ENCODE measurements at places on chromosomes 5 and 9. TPM values are rescaled to one million over a fixed set of nuclear protein-coding genes. Genes with fewer than 3 reads are reported as not detected.

Gene EGFLAM
- not detected for total RNA-seq

- no peaks in the 10 kb centered on the region for H3K36me3 ChIP-seq
- peaks cover 16% of the 10 kb centered on the region for H3K27me3 ChIP-seq
- H3K27ac ChIP-seq, result no peak overlapping the region
- no peak overlapping the region for H3K4me3 ChIP-seq
- DNase-seq, result no peak
Observed at GRCh38 chr9:126230692-126231091, 95.9 kb upstream of the MVB12B start.

Gene CD72
- 8.0 TPM for total RNA-seq

DNA sequence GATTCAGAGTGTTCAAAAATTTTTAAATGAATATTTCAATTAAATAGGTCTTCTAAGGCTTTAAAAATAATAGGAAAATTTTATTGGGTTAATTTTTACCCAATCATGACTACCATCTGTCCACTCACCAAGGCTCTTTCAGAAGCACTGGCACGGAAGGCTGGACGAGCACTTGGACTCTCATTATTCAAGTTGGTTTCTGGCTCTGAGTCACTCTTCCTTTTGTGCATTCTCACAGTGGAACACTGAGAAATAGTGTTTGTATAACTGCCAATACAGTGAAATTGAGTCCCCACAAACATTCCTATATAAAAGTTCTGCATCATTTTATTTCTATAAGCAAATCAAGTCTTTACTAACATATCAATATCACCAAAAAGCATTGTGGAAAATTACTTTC is 1149.0 kb downstream of the EFNA5 start:
- no peaks in the 10 kb centered on the region for H3K27me3 ChIP-seq
- no peak overlapping the region for H3K4me3 ChIP-seq
- no peaks in the 10 kb centered on the region for H3K36me3 ChIP-seq
- H3K4me1 ChIP-seq, result no peaks in the 10 kb centered on the region
- no peak for DNase-seq

- H3K27me3 ChIP-seq, result no peaks in the 10 kb centered on the region
- DNase-seq, result no peak
- peaks cover under 1% of the 10 kb centered on the region for H3K36me3 ChIP-seq
- no peak overlapping the region for H3K4me3 ChIP-seq
Observed at GRCh38 chr5:76735762-76736545, 20.0 kb downstream of the F2R start.

DNA sequence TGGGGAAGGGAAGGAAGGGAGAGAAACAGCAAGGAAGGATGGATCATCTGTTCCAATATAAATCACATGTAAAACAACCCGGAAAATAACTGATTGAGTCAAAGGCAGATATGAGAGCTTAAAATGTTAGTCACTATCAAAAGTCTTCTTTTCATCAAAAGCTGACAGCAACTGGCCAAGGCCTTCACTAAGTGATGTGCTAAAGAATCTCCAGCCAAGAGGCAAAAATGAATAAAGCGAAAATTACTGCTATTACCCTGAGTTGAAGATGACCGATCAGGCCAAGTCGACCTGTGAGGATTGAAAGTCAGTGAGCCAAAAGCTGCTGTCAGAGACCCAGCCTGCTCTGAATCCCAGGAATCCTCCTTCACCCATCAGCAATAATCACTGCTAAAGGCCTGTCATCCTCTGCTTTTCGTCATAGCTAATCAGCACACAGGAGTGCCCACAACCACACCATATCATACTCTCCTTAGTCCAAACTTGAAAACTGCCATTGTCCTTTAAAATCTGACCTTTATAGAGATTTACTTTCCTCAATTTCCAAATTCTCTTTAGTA is 736.9 kb downstream of the TLE1 start:
- DNase-seq, result no peak
- no peaks in the 10 kb centered on the region for H3K4me1 ChIP-seq
- no peaks in the 10 kb centered on the region for H3K36me3 ChIP-seq
- no peaks in the 10 kb centered on the region for H3K27me3 ChIP-seq
- no peak overlapping the region for H3K4me3 ChIP-seq

GRCh38 chr5:61953913-61954312 is 352.1 kb upstream of the KIF2A start:
- no peak overlapping the region for H3K4me3 ChIP-seq
- DNase-seq, result no peak
- no peaks in the 10 kb centered on the region for H3K36me3 ChIP-seq
- no peaks in the 10 kb centered on the region for H3K4me1 ChIP-seq

Data from naive thymus-derived CD8-positive, alpha-beta T cell (primary cell).